Calu3 (cell line): ENCODE measurements at places on chromosomes 5 and 9. TPM values are rescaled to one million over a fixed set of nuclear protein-coding genes. Genes with fewer than 3 reads are reported as not detected.

DNA sequence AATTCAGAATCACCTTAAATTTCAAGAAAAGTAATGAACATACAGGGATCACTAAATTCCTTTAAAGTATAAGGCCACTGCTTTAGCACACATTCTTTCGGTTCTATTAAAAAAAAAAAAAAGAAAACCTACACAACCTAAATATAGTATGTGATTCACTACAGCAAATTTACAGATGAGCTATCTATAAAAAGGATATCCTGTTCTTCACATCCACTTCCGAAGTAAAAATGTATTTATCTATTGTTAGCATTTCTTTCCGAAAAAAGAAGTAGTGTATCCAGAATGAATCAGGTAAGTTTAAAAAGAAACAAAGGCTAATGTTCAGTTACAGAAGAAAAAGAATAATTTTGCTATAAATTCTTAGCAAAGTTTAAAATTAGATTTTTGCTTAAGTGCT is 70.2 kb downstream of the ECPAS start:
- no peak for DNase-seq

GRCh38 chr5:68423154-68423811 is 207.7 kb downstream of the PIK3R1 start:
- DNase-seq = no peak

GRCh38 chr9:6218099-6218502 is 2.5 kb downstream of the IL33 start:
- no peak for DNase-seq

DNA sequence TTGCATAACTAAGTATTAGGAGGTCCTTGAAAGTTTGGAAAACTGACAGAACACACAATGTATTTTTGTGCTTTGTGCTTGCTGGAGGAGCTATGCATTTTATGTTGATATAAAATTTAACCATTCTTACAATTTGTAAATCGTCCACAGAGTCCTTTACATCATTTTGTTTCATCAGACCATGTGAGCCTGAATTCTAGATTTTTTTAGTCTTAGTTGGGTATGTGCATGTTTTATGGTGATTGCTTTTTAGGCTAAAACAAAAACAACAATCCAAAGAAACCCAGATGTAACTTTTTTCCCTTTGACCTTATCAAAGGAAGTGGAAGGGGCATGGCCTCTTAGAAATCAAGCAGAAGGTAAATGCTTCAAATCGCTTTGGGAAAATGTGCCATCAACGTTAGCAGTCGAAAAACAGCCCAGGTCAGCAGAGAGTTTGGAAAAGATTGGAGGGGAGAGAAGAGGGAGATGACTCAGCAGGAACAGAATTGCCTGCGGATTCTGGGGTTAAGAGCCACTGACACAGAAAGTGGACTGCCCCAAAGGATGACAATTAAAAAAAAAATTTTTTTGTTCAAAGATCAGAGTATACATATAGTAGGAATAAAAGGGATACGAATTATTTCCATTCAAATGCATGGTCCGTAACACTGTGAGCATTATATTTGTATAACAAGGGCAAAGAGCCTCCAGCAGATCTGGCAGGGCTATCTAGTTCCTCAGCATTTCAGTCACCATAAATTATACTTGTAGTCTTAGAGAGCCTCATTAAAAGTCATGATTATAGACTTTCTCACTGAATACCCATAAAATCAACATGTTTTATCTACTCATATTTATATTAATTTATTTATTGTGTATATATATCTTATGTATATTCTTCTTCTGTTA is 253.5 kb upstream of the HAPLN1 start:
- DNase-seq = no peak

DNA sequence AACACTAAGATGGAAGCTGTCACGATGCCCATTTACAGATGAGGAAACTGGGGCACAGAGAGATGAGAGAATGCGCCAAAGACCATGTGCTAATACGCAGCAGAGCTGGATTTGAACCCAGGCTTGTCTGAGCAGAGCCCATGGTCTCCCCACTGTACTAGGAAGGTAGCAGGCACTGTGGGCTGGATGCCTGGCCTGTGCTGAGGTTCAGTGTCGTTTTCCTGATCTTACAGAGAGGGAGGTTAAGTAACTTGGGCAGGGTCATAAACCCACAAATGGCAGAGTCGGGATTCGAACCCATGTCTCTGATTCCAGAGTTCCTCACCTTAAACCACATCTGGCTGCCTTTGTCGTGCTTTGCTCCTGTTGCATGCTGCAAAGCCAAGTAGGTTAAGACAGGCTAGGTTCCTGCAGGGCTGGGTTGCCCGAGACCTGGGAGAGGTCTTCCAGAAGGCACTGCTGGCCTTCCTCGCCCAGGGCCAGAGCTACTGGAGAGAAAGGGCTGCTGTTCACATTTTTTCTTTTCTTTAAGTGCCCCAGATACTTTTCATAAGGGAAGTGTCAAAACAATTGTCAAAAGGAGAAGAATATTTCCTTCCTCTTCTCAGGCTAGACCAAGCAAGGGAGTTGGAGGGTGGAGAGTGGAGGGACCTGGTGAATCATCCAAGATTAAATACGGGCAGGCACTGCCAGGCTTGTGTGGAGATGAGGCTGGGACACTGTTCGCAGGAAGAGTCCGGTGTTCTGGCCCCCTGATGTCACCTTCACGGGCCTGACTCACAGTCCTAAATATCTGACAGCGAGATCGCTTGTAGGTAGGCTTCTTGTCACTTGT is 3.2 kb downstream of the NEK6 start:
- DNase-seq = peak; percentile 45

DNA sequence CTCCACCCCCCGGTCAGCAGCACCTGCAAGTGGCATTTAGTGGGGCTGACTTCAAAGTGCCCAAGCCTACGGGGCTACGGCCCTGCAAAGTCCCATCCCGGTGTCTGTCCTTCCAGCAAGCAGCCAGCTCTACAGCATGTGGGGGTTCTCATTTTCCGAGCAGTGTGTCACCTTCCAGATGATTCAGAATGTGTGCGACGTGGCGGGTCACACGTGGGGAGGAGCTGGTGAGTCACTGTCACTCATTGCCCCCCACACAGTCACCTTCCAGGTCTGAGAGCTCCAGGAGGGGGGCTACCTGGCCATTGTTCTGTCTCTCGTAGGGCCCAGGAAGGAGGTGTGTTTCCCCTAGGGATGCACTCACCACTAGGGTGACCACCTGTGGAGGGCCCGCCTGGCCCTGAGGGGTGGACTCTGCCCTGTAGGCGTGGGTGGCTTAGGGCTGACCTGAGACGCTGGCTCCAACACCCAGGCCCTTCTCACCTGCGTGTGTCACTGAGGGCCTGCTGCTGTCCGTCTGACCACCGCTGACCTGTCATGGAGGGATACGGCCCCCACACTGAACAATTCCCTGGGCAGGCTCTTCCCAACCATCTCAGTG is 70.2 kb downstream of the SEMA4D start:
- DNase-seq = no peak

DNA sequence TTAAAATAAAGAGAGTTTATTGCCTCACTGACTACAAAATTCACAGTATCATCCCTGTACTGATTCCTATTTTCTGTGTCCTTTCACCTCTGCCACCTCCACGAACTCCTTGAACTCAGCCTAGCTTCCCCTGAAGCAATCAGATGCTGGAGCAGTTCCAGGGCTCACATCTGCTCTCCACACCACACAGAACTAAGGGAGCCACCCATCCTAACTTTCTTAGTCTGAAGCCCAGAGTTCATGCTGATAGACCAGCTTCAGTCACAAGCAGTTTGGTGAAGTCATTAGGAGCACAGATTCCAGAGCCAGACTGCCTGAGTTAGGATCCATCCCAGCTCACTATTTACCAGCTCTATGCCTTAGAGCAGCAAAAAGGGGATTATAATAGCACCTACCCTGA is 15.6 kb upstream of the EPB41L4A start:
- no peak for DNase-seq

CCL28 gene
- total RNA-seq = 9.9 and 12.2 TPM in 2 replicates

IL9 gene
- total RNA-seq = not detected in 2 replicates

RMI1 gene
- total RNA-seq = 13.4 and 15.4 TPM in 2 replicates

CENPK gene
- total RNA-seq = 42.7 and 45.2 TPM in 2 replicates
